GM03348 (cell line): ENCODE measurements at places on chromosomes 13 and 19.

GRCh38 chr13:42215578-42216421 is 56.2 kb upstream of the AKAP11 start:
- DNase-seq = peak; percentile 16

GRCh38 chr19:13487985-13488384 is 18.3 kb downstream of the CACNA1A start:
- no peak for DNase-seq

DNA sequence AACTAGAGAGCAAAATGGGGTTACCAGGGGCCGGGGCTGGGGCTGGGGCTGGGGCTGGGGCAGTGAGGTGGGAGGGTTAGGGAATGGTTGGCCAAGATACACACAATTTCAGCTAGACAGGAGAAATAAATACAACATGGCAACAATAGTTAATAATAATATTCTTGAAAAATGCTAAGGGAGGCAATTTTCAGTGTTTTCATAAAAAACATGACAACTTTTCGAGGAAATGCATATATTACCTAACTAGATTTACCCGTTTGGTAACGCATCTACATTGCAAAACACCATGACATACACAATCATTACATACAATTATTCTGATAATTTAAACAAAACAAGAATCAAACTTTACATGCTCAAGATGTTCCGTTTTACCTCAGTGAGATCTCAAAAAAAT is 12.2 kb downstream of the RFPL4AL1 start:
- no peak for DNase-seq

DNA sequence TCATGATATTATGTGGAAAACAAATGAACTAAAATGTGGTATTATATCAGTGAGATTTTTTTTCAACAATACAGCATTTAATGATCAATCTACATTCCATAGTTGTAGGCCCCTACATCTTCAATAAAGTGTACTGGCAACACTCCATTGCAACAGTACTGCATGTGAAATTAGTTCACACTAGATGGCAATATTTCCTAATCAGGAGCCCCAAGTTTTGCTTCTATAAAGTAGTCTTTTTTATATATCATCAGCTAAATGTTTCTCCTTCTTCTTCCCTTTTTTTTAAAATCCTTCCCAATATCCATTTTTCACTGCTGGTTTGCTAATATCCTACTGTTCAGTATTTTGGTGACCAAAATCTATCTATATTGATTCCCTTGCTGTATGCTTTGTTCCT is 528.3 kb upstream of the ATXN8OS start:
- no peak for DNase-seq

- no peak for DNase-seq
Measured at GRCh38 chr19:41384351-41384750, 8.0 kb downstream of the TMEM91 start.

- no peak for DNase-seq
Measured at GRCh38 chr13:112131081-112131712, 64.2 kb downstream of the SOX1 start.

- DNase-seq = no peak
Measured at GRCh38 chr19:14502334-14503092, 6.6 kb upstream of the GIPC1 start.

DNA sequence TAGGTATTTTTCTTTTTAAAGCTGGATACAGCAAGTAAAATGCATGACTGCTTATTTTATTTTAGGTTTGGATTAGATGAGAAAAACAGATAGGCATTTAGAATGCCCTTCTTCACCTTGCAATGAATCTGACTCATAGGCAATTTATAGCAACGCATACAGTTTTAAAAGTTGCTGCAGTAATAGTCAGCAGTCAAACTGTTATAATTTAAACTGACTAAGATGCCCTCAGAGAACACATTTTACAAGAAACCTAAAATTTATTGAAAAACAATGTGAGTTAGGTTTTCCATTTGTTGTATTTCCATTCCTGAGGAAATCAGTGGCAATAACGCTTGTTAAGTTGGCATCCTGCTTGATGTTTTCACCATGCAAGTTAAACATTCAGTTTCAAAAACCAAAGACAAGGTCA is 1128.2 kb upstream of the PCDH9 start:
- DNase-seq = no peak

DNA sequence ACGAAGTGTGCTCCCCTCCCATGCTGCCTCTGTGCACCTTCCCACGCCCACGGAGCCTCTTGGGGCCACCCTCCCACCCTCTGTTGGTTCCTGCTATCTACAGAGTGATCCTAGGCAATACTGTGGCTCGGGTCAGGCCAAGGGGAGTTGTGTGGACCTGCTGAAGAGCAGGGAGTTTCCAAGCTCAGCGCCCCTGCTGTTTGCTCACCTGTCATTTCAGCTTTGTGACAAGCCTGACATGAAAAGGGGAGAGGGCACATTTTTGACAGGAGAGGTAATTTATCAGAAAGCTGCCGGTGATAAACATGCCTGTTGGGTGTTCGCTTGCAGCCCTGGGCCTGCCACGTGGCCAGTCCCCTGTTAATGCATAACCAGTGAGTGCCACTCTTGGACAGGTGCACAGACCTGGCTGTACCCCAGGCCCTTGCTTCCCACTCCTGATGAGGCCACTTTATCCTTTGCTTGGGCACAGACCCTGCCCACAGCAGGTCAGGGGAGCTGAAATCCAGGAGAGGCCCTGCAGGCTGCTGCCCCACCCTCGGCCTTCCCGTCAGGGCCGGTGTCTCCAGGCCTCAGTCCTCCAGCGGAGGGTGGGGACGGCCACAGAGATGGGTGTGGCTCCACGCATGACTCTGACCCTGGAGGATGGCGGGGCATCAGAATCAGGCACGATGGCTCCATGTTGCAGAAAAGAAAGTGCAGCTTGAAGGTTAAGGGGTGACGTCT is 201.5 kb upstream of the GPR12 start:
- DNase-seq = no peak
